ENCODE measurements at places on chromosomes 3 and 15.

- no peak for DNase-seq
These were observed 396.5 kb downstream of the FHIT start for GRCh38 chr3:60854791-60855190.

DNA sequence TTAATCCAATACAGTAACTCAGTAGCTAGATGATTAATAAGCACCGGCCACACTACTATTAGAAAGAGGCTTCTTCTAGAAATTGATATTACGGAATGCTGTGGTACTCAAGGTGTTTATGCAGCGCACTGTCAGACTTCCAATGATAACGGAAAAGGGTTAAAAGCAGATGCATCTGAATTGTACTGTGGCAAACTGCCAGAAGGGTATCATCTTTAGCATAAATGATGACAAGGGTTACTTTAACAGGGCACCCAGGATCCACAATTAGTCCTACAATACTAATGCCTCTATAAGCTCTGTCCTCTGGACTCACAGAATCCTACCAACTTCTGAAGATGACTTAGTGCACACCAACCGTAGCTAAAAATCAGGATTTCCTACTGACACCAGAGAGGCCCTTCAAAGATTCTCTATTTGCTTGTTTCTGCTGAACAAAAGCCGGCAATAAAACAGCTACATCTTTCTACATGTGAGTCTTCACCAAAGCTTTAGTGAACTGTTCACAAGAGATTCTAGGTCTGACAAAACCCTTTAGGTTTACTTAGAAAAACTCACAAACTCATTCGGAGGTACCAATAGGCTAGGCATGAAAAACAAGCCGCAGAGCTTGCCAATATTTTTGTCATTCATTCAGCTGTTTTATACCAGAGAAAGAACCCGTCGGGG is 7.1 kb downstream of the SATB1 start:
- DNase-seq, result no peak

GRCh38 chr3:149401212-149401925 is 23.9 kb upstream of the TM4SF1 start:
- DNase-seq, result no peak

DNA sequence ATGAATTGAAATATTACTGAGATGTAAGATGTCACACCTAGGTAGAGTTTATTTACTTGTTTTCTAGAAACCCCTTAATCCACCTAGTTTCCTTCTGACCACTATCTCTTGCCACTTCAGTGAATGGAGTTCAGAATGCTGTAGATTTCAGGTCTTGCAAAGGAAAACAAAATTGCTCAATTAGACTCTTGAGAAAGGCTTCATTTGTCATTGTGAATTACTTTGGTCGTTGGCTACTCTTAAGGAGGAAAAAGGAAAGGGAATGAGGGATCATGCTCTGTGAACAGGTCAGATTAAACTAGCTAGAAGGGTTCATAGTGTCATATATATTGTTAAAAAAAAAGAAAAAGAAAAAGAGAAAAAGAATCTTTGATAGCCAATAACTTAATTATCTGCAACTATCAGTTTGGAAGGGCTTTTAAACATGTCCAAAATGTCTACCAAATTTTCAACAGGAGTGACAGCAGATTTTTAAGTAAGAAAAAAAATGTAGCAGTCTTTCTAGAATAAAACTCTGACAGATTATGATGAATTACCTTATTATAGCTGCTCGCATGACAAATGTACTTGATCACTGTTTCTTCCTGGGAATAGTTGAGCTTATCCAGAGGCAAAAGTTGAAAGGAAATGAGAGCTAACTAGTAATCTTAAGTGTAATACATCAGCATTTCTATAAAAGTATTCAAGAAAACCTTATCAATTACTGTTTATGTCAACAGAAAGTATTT is 543.5 kb downstream of the CADM2 start:
- DNase-seq, result no peak

DNA sequence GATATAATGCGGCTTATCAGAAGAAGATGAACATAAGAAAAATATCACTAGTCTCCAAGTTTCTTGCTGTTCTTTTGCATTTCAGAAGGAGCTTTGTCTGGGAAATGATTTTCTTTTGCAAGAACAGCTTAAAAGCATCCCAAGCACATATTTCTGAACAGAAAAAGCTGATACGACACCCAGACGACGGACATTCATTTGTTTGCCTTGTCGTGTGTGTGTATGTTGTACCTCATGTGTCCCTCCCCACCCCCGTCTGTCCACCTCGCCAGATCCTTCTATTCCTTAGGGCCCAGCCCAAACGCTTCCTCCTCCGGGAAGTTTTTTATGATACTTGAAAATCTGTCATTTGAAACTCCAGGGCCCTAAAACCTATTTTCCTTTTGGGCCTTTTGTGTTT is 8.8 kb downstream of the ITPR1 start:
- no peak for DNase-seq

DNA sequence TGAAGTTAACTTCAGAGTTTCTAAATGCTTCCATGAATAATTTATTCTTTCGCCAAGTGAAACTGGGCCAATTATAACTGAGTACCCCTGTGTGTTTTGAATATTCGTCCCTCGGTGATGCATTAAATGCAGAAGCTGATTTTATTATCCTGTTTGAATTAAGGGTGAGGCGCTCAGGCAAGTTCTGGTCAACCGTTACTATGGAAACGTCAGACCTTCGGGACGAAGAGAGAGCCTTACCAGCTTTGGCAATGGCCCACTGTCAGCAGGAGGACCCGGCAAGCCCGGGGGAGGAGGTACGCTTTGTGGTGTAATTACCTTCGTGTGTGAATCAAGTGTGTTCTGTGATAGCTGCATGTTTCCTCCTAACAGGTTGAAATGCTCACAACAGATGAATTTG is 239.8 kb downstream of the ITPR1 start:
- DNase-seq, result no peak

GRCh38 chr3:71701251-71701762 is 23.9 kb downstream of the EIF4E3 start:
- no peak for DNase-seq

DNA sequence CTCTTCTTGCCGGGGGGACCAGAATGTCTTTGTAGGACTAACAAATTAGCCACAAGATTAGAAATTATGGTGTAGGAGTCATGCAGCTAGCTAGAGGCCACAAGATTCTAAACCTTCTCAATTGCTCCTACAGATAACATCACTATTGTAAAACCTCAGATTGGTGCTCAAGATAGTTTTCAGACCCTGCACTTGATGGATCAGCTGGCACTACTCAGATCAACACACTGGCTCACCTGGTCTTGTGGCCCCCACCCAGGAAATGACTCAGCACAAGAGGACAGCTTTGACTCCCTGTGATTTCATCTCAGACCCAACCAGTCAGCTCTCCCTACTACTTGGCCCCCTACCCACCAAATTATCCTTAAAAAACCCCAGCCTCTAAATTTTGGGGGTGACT is 124.1 kb upstream of the RASGRP1 start:
- DNase-seq, result no peak

DNA sequence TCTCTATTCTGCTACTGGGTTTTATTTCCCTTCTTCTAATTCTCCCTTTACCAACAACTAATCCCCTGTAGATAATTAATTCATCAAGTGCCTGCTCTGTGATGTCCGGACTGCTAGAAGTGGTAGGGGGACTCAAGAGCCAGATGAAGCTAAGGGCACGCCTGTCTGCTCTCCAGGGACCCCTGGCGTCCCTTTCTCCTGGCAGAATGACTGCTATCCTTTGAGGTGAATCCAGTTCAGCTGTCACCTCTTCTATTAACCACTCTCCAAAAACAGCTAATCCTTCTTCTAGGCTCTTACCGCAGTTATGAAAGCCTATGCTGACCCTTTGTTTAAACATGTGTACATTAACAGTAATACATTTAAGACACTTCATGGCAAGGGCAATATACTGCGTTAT is 1.4 kb upstream of the CHRNA7 start:
- DNase-seq, result no peak

DNA sequence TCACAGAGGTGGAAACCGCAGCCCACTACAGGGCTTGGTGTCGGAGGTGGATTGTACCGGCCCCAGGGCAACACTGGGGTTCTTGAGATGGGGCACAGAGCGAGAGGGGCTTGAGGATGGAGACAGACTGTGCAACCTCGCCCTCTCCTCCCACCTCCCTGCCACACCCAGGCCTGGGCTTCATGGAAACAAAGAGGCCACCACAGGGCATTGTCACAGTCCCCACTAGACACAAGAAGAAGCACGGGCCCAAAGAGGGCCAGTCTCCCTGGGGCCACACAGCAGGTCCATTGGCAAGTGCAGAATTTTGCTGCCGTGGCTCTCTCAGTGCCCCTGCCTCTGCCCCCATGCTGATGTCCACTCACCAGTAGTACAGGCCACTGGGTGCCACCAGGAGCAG is 4.1 kb upstream of the CALML4 start:
- DNase-seq, result no peak

DNA sequence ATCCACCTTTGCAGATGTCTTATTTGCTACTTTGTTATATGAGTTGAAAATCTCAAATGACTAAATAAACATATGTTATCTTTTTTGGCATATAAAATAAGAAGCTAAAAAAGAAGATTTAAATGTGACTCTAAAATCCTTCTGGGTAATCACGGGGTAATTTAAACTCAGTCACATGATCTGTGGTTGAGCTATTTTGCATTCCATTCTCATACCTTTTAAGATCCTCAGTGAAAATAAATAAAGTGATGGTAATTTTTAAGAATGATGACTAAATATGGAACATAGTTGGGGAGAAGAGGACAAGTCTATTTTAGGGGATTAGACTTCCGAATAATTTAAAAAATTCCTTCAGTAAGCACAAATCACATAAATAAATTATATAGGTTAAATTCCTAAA is 1076.8 kb downstream of the TUSC7 start:
- DNase-seq, result no peak

DNA sequence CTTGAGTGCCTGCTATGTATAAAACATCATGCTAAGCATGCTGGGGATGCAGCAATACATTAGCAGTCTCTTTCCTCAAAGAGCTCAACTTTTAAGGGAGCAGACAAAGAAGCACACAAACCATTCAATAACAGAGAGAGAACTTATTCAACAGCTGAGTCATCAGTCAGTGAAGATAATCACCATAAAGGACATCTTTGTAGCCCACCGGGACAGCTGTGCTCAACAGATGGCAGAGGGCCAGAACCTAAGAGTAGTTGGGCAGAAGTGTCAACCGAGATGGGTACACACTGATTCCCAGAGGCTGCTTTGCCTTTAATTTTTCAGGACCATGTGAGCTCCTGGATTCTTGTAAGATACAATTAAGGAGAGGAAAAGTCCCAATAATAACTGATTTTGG is 4.2 kb upstream of the RAB8B start:
- no peak for DNase-seq

DNA sequence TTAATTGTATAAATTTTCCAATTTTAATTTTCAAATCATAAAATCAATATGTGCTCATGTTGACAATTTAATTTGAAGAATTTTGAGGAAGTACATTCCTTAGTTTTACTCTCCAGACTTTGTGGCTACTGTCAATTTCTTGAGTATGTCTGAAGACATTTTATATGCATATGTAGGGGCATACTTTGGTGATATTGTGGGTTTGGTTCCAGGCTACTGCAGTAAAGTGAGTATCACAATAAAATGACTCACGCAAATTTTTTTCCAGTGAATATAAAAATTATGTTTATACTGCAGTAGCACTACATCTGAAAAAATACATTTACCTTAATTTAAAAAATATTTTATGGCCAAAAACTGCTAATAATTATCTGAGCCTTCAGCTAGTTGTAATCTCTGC is 123.2 kb upstream of the PLCL2 start:
- DNase-seq, result no peak

GRCh38 chr15:68510558-68510957 is 68.2 kb upstream of the CORO2B start:
- no peak for DNase-seq

- DNase-seq, result no peak
These were observed 275.8 kb downstream of the SATB1 start for GRCh38 chr3:18149386-18149785.

DNA sequence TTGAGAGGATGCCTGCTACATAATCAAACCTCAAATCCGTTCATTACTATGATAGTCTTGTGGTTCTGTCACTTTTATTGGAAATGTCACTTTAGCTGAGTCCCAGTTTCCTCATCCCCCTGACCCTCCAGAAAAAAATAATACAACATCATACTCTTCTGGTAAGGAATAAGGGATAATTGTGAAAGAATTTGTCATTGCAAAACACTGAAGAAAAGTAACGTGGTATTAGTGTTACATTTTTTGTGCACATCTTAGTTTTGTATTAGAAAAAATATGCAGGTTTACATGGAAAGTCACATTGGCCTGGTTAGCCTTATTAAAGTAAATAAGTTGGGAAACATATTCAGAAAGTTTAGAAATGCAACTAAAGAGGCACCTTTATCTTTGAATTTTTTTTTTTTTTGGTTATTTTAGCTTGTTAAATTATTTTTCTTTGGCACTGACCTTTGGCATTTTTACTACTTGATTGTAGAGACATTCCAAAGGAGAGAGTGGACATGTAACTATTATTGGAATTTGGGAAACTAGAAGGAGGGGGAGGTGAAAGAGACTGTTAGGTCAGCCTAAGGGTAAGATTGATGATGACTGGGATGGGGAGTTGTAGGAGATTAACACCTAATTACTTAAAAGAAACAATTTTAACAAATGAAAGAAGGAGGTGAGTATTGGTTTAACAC is 462.2 kb upstream of the RARB start:
- no peak for DNase-seq

- DNase-seq, result no peak
These were observed 67.3 kb downstream of the P2RY1 start for GRCh38 chr3:152902141-152902669.

- no peak for DNase-seq
These were observed 94.5 kb downstream of the CFAP20DC start for GRCh38 chr3:58955308-58955707.

DNA sequence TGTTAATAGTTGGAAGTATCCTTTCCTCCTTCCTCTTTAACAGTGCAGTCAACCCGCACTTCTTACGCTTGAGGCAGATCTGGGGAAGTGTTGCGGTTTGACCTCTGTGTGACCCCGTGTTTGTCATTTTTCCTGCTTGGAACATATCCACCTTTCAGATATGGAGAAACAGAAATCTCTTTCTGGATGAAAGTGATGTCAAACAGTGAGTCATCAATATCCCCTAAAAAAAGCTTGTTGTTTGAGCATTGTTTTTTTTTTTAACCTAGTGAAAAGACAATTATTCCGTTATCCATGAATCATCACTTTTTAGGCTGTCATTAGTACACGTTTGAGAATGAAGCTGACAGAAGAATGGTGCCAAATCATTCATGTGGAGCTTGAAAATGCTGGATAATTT is 293.7 kb downstream of the ARPP21 start:
- peak; percentile 96 for DNase-seq

- DNase-seq, result no peak
These were observed 113.8 kb upstream of the EPHA6 start for GRCh38 chr3:96700322-96701315.

DNA sequence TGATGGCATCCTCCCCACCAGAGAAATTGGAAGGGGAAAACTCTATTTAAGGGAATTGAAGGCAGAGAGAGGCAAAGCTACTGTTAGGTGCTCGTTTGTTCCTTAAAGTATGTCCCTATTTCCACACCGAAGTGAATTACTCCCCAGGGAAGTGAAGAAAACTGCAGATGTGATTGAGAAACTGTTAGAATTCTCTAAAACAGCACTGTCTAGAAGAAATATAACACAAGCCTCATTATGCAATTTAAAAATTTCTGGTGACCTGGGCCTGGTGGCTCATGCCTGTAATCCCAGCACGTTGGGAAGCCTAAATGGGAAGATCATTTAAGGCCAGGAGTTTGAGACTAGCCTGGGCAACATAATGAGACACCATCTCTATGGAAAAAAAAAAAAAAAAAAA is 305.0 kb downstream of the SHQ1 start:
- DNase-seq, result no peak

- DNase-seq, result no peak
These were observed 77.5 kb downstream of the FBLN2 start for GRCh38 chr3:13626396-13626795.

- no peak for DNase-seq
These were observed 31.6 kb upstream of the SV2B start for GRCh38 chr15:91068436-91068835.
